HCT116 (cell line): ENCODE measurements at places on chromosomes 2 and 18. TPM values are rescaled to one million over a fixed set of nuclear protein-coding genes. Genes with fewer than 3 reads are reported as not detected.

The ADCYAP1 gene
- total RNA-seq = not detected

The POTEJ gene
- total RNA-seq = not detected

The KRCC1 gene
- 5.8 TPM for total RNA-seq

The MPV17 gene
- 55.4 TPM for total RNA-seq

DNA sequence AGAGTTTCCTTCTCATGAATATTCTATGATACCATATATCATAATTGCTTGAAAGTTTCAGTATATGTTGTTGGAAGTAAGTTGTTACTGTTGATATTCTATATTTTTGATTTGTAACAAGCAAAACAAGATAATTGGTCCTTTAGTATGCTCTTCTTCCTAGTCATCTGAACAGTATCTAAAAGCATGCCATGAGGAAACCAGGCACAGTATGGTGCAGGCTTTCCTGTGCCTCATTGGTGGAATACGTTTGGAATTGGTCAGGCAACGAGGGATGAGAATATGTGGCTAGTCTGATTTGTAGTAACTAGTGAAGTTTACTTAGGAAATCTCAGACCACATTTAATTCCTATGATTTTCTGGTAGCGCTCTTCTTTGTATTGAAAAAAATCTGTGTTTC lies 22.8 kb downstream of the ASXL3 start:
- no peak overlapping the region for H3K27ac ChIP-seq
- no peaks in the 10 kb centered on the region for H3K4me1 ChIP-seq
- no peak overlapping the region for H3K4me3 ChIP-seq
- no peaks in the 10 kb centered on the region for H3K27me3 ChIP-seq
- no peaks in the 10 kb centered on the region for H3K36me3 ChIP-seq
- no peak for DNase-seq

GRCh38 chr2:168210895-168211570 lies 36.4 kb downstream of the STK39 start:
- H3K4me1 ChIP-seq = peaks cover 100% of the 10 kb centered on the region
- H3K4me3 ChIP-seq = no peak overlapping the region
- no peaks in the 10 kb centered on the region for H3K27me3 ChIP-seq

DNA sequence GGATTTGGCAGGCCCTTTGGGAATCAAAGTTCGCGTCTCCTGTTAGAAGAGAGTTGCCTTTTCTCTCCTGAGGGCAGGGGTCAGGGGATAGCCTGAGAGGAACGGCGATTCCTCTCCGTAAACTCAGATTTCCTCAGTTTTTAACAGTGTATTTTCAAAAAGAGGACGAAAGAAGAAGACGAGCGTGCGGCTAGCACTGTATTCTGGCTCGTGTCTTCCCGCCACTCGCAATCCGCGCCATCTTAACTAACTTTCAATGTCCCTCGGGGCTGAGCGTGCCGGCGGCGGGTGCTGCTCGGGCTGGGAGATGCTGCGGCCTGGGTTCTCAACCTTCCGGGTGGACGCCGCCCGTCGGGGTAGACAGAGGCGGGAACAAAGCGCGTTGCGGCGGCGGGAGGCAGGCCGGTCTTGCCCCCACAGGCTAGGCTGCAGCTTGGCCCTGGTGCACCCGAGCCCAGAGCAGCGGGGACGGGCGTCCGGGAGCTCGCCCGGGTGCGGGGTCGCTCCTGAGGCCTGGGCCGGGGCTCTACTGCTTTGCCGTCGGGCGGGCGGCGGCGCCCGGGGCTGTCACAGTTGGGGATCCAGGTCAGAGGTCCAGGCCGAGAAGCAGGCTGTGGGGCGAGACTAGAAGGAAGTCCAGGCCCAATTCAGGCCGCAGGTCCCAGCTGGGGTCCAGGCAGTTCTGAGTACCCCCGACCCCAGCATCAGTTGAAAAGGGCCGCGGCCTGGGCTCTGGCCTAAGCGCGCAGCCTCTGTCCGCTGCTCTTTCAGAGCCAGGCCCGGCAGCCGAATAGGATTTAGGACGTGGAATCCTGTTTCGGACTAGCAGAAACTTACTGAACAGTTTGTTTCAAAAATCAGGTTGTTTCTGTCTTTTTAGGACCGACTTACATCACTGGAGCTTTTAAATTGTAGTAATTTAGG lies 11.8 kb downstream of the TBR1 start:
- no peak for DNase-seq
- no peak overlapping the region for H3K27ac ChIP-seq

DNA sequence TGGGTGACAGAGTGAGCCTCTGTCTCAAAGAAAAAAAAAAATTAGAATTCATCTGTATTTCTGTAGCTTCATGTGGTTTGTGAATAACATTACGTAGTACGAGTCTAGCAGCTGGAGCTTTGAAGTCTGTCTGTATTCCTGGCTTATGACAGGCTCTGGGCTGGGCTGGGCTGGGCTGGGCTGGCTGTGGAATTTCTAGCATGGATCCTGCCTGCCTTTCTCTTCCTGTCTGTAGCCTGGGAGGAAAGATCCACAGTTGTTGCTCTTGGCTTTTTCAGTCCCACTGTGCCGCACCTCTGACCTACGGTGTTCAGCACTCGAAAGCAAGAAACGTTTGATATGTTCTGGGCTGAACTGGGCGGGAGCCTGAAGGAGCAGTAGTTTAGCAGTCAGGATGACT lies 55.4 kb downstream of the BOLA3 start:
- H3K4me1 ChIP-seq = no peaks in the 10 kb centered on the region
- no peak overlapping the region for H3K27ac ChIP-seq
- no peak for DNase-seq
- H3K36me3 ChIP-seq = peaks cover 32% of the 10 kb centered on the region; the same call in 1 of the 2 replicates
- H3K4me3 ChIP-seq = no peak overlapping the region
- H3K27me3 ChIP-seq = no peaks in the 10 kb centered on the region
